ENCODE measurements at places on chromosomes 6 and 20.
A peak's percentile ranks its signal among the peaks of the same experiment; 100 is the strongest.

DNA sequence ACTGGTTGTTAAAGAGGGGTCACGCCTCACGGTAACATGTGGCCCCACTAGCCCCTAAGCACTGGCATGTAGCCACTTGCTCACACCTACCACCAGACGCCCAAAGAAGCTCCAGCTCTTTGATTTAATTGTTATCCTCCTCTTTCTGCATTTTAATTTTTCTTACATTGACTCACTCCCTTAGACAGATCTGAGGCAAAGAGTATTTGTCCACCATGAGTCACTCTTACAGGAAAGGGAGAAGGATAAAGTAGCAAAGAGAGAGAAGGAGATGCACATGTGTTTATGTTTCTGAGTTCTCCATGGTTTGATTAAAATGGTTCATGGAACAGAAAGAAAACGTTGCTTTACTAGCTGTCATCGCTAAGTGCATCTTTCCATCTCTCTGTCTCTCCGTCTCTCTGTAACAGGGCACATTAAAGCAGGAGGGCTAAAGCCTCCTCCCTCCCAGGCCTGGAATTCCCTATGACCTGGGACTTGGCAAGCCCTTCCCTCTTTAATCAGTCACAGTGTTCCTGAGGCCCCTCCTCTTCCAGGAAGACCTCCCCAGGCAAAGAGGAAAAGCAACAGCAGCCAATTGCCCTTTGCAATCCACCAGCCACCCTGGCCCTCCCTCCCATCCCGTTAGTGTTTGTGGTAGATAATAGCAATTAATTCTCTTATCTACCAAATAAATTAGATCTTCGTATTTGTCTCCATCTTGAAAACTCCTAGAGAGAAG lies 112.8 kb upstream of the TSHZ2 start:
- no peak for DNase-seq

DNA sequence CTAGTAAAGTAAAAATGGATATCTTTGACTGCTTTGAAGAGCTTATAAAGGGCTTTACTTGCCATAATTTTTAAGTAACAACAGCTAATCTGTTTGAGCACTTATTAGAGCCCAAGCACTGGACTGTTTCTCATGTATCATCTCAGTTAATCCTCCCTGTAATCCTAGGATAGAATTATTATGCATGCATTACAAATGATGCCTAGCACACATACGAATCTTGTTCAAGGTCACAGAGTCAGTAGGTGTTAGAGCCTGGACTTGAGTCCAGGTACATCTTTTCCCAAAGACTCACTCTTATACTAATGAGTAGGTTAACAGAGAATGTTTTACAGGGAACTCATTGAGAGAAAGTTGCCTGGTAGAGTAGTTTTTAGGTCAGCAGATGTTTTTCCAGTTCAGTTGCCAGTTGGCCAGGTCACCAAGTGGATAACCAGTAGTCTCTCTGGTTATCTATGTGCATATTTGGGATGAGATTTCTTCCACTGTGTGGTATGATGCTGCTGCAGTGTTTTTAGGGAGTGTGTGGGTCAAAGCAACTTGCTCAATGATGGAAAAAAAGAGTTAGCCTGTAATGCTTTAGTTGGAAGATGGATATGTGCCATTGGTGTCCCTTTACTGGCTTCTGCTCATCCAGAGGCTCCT lies 32.3 kb upstream of the LAMA4 start:
- DNase-seq, result no peak

DNA sequence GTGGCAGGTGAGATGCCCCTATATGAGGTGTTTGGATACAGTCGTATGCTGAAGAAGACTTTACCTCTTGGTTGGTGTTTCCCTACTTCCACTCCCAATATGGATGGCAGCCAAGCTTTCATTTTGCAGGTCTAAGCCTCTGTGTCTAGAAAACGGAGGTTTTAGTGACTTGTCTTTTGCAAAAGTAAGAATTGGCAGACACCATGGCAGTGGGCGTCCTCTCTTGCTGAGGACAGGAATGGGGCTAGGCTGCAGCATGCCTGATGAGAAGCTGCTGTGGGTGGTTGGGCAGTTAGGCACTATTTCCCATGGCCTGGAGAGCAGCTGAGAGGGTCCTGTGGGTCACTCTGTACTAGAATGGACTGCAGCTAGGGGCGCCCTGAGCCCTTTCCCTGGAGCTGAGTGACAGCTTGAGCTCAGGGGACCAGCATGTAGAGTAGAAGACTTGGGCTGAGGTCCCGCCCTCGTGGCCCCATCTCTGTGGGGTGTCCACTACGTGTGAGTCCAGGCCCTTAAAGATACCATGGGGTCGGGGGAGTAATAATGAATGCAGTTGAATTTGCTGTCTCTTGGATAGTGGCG lies 127.4 kb downstream of the CDH26 start:
- no peak for DNase-seq

DNA sequence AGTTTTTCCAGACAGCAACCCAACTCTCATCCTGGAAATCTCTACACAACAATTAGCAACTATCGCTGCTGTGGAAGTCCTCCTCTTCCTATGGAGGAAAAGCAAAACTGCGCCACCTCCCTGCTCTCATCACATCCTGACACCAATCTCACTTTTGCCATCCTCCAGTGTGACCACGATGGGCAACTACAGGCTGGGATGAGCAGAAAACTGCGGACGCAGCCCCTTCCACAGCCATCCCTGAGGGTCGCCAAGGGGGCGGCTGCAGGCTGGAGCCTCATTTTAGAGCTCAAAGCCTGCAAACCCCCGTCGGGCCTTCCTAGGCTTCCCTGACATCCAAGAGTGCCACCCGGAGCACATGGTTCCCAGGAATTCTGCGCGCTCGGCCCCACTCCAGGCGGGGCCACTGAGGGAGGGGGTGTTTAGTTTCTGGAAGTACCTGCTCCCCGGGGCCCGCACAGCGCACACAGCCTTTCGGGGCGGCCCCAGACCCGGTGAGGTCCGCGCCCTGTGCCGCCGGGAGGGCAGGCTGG lies 1.2 kb downstream of the TCFL5 start:
- no peak for DNase-seq

DNA sequence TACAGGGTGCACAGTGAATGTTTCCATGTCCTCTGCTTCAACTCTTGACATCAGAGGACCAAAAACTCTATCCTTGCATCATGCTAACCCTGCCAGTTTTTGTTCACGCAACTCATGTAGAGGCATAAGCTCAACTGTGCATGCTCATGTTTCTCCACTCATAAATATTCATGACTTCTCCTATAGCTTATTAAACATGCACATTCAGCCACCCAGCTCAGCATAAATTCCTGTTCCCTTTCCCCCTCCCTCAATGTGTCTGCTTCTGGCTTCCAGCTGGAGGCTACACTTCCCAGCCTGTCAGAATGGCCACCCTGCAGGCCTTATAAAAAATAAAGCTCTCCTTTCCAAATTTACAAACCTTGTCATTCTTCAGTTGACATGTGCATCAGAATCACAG lies 154.6 kb downstream of the KIF16B start:
- no peak for DNase-seq

DNA sequence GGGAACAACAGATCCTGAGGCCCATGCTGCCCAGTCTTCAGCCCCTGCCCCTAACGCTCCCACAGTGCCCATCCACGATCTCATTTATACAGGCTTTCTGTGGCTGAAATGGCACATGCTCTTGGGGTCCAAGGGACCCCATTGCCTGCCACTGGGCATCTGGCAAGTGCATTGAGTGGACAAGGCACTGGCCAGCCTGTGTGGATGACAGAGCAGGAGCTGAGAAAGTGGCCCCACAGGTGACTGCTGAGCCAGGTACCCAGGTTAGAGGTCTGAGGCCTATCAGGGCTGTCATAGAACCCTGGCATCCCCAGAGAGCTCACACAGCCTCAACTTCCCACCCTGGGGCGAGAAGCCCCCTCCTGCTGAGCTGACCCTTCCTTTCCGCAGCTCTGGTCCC lies 86.0 kb upstream of the NXT1 start:
- DNase-seq, result no peak

GRCh38 chr6:3627956-3628835 lies 123.3 kb downstream of the PXDC1 start:
- DNase-seq, result no peak

GRCh38 chr20:51624157-51624731 lies 81.7 kb upstream of the NFATC2 start:
- DNase-seq, result peak; percentile 47

GRCh38 chr6:160057080-160057479 lies 64.5 kb upstream of the SLC22A1 start:
- DNase-seq, result no peak

GRCh38 chr6:133218852-133219251 lies 22.3 kb upstream of the EYA4 start:
- DNase-seq, result no peak

DNA sequence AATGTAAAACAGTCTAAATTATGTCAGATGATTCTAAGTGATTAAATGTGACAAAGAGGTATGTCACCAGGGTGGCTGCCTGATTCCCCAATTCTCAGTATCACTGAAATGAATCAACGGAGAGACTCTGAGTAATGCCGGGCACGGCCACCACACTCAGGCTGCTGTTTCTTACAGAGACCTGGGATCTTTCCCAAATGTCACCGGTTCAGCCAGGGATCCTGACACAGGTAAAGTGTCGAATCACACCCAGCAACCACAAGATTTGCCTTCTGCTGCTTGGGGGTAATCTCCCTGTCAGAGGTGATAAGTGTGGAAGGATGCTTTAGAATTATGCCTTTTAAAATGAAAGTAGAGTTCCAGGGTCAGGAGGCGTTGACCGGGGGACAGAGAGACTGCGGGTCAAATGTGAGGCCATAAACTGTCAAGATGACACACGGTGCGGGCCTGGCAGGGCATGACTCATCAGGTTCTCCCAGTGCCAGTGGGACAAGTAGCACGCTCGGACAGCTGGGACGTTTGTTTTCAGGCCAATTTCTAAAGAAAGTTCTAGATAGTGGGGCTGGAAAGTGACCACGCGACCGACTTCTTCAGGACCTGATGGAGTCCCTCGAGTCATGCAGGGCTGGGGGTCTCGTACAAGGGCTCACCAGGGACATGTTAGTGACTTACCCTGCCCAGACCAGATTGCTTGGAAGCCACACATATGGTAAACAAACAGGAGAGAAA lies 48.9 kb downstream of the PRDM1 start:
- no peak for DNase-seq

DNA sequence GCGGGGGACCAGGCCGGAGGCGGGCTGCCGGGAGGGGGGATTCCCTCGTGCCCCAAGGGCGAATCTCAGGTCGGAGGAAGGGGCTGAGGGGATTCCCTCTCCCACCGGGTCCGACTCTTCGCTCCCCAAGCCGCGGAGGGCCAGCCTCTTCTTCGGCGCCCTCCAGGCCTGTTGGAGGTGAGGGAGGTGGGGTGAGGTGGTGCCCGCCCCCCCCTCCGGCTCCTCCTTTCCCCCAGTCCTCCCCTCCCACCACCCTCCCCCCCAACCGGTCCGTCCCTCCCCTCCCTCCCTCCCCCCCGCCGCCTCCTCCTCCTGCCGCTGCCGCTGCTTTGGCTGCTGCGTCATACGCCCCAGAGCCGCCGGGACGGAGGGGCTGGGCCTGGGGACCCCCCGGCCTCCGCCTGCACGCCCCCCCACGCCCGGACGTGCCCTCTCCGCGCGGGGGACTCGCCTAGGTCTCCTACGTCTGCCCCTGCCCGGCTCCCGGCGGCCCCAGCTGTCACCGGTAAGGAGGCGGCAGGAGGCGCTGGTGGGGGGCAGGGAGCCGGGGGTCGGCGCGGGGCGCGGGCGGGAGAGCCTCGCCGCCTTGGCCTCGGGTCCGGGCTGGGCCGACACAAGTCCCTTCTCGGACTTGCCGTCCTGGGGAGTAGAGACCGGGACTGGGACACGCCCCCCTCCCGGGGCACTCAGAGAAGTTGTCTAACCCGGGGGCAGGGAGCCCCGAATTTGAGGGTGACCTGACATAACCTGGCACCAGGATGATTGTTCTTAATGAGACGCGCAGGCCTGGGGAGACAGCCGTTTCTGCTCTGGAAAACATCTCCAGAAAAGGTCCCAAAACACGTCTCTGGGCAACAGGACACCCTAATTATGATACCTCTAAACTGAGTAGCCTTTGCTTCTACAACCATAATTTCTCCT lies at the start of gene PHF1:
Gene PHF1, plus strand, starts transcription at position 304 of the 921 bp plus-strand sequence. CDS start 1,250 bp downstream, outside the sequence.
- no peak for DNase-seq

DNA sequence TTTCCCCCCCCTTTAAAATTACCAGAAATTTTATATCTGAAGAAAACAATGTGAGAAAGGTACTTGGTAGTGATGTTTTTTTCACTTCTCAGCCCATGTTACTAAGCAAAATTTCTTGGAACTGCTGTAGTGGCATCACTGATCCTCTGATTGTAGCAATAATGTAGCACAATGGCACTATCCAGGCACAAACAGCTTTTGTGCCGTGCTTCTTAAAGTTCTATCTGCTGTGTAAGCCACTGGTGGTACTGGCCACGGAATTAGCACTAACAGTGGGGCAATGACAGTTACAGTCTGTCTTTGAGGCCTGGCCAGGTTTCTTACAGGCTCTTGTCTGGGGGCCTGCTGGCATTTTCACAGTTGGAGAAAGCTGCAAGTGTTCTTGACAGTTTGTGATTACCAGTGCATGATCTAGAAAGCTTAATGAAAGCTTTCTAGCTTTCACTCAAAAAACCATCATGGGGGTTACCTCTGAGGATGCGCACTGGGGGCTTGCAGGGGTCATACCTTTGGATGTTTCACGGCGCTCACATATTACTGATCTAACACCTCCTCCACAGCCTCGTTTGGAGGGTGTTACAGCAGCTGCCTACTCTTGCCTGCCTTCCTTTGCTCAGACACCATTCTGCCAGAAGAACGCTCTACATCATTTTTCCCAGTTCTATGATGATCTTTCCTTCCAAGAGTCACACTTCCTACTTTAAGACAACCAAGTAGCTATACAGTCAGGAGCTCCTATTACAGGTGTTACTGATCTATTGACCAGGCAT lies 58.4 kb upstream of the ARMH2 start:
- DNase-seq, result no peak

DNA sequence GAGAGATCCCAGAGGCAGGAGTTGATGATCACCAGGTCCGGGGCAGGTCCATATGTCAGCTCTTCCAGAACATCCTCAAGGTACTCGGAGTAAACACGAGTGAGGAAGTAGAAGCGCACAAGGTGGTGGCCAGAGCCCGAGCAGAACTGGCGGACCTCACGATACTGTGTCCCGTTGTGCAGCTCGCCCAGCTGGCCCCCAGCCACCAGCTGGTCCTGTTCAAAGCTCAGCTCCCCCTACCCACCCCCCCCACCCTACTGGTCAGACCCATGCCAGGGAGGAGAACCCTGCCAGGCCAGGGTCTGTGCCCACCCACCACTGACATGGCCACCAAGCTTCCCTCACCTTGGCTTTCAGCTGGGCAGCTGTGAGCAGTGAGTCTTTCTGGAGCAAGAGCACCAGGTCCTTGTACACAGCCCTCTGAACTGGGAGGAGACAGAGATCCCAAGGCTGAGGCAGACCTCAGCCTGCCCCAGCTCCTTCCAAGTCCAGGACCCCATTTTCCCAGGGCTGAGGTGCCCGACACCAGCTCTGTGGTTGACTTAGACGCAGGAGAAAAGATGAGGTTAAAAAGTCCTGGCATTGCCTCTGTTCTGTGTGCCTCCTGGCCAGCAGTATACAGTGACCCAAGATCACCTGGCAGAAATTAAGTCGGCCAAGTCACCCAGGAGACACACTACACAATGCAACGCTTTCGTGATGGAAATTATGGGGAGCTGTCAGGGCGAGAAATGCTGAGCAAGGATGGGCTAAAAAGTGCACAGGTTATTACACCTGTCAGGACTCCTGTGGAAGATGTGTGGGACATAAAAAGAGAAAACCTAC lies 1.4 kb downstream of the PCED1A start:
- DNase-seq, result no peak

All from CD14-positive monocyte (primary cell).